ENCODE measurements at places on chromosomes 1 and 21.

DNA sequence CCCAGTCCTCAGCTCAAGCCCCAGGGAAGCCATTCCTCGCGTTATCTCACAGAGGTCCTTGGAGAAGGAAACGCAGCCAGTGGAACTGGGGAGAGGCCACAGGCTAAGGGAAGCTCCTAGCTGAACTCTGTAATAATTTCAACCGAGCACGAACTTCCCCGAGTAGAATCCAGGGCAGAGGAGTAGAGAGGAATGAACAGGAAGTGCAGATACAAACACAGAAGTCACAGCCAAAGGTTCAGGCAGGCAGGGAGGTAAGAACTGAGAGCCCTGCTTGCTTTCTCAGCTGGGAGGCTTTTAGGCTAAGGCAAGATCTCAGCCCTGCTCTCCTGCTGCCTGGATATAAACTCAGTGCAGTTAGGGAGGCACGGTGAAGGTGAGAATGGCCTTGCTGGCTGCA, 23.7 kb downstream of the WARS2 start:
- DNase-seq, result no peak

GRCh38 chr1:24090736-24091135, 21.2 kb downstream of the MYOM3 start:
- no peak for DNase-seq

DNA sequence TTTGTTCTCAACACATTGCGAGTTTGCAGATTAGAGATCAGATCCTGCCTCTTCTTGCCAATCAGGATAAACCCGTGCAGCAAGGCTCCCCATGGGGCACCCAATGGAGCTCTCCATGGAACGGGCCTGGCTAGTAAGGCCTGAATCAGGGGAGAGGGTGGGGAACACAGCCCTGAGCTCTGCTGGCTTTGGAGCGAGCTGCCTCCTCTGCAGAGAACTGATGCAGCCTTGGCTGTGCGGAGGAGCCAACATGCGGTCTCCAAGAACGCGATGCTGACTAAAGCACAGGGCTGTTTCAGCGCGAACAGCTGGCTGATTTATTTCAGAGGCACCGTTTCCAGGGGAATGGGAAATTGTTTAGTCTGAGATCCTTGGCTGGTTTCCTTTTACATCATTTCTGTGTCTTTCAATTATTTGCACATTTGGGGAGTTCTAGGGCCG, 139.7 kb downstream of the TSEN15 start:
- peak; percentile 83 for DNase-seq

DNA sequence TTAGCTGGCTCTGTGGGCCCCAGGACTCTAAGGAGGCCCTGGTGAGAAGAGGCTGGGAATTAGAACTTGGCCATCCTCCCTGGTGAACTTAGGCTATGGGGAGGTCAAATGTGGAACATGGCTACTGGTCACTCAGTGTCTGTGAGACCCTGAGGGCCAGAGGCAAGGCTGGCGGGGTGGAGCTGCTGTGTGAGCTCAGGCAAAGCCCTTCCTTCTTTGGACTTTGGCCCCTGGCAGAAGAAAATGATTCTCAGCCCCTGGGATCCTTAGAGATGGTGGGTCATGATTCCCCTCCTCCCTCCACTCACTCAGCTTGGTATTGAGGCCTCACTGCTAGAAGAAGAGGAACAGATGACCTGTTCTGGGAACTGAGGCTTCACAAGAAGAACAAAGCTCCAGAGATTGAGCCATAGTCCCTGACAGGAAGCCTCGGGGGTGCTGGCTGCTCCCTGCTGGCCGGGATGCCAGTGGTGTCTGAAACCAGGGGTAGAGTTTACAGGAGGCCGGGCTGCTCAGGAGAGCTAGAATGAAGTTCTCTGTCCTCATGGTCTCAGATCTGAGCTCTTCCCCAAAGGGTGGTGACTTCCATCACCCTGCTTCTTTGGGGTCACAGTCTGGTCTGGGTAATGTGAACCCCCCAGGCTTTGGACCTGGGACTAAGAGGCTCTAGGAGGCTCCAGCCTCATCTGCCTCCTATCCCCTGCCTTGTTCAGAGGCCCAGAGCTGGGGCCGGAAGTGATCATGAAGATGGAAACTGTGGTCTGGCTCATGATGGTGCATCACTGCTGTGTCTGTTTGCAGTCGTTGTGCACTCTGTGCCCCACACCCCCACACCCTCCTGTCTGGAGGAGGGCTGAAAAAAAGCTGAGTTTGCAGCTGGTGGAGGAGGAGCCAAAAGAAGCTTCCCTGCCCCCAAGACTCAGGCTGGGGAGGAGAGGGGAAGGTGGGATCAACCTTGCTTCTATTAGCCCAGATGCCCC, 905 bp downstream of the BTBD19 start:
- DNase-seq, result no peak

- DNase-seq, result no peak
These were observed 14.8 kb upstream of the ZNF669 start for GRCh38 chr1:247118946-247119446.

GRCh38 chr21:17799414-17800164, 19.6 kb downstream of the C21orf91 start:
- no peak for DNase-seq

DNA sequence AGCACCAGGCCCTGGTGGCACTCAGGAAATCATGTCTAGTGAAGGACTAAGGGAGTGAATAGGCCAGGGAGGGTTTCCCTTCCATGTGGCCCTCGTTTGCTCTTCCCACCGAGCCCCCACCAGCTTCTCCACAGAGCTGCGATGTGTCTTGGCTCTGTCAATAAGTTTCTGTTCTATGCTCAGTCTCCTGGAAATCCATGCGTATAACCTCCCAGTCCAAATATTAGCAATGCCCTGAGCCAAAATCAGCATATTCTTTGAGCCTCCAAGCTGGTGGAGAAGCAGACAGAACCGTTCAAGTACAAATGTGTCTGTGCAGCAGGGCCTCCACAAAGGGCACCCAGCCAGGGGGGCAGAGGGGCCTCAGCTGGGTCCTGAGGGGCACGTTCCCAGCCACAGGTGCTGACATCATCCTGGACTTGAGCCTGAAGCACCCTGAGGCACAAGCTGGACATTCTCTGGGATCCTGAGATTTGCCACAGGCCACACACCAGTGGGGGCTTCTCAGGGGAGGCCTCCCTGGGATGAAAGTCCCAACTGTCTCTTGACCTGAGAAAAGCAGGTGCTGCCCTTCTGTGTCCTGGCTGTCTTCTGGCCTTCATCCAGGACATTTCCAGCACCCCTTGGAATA, 350.5 kb upstream of the VAMP3 start:
- peak; percentile 1 for DNase-seq

DNA sequence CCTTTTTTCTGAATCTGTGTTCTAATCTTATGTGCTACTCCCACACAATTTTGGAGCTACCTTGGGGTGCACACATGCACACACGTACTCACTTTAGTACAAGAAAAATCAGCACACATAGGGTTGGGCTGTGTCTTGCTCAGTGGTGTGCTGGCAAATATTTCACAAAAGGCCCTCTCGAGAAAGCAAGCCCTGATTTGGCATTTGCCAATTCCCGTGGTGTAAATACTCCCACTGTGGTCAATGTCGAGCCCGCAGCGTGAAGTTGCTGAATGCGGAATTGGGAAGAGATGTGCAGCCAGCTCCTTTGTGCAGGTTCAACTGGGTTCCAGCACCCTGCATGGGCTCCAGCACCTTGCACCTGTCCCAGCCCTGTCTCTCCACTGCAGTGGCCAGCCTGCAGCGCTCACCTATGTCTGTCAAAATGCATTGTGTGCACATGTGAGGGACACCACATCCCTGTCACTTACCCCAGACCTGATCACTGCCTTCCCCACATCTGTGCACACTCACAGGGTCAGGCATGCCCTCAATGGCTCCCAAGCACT, 78.4 kb upstream of the WNT4 start:
- no peak for DNase-seq
